ENCODE measurements at places on chromosomes 6 and 20. TPM values are rescaled to one million over a fixed set of nuclear protein-coding genes. Genes with fewer than 3 reads are reported as not detected.

The WFDC12 gene
- total RNA-seq: not detected

The RRAGD gene
- 21.3 TPM for total RNA-seq

The TMC2 gene
- total RNA-seq: 0.59 TPM

The EFCAB8 gene
- not detected for total RNA-seq

The KCNK16 gene
- not detected for total RNA-seq

The GLO1 gene
- 70.4 TPM for total RNA-seq

The HEY2 gene
- 5.2 TPM for total RNA-seq

The MLN gene
- total RNA-seq: not detected

The TRDN gene
- 0.59 TPM for total RNA-seq

Data from tibial nerve (tissue), 4 donors.